Bronchus fibroblast of lung (primary cell): ENCODE measurements at places on chromosomes 7 and 10. TPM values are rescaled to one million over a fixed set of nuclear protein-coding genes. Genes with fewer than 3 reads are reported as not detected.

The MBLAC1 gene
- total RNA-seq = 3.0 and 3.9 TPM in 2 replicates

The SLC13A1 gene
- total RNA-seq = not detected in 2 replicates

The SLC18A3 gene
- total RNA-seq = not detected in 2 replicates

The TBL2 gene
- total RNA-seq = 71.1 and 79.1 TPM in 2 replicates

The SEMA3E gene
- total RNA-seq = 0.45 and 0.50 TPM in 2 replicates

The SRGN gene
- total RNA-seq = 110 TPM in 2 replicates

The SH2D4B gene
- not detected in 2 replicates for total RNA-seq

The IL6 gene
- 0.17 and 1.0 TPM in 2 replicates for total RNA-seq

The PRF1 gene
- not detected in 2 replicates for total RNA-seq

The HECTD2 gene
- total RNA-seq = 3.7 and 4.0 TPM in 2 replicates

The PCGF6 gene
- 7.6 and 10.9 TPM in 2 replicates for total RNA-seq

The CALHM1 gene
- not detected in 2 replicates for total RNA-seq

The CPXM2 gene
- 0.34 and 0.45 TPM in 2 replicates for total RNA-seq

The DHTKD1 gene
- 11.3 and 12.3 TPM in 2 replicates for total RNA-seq

The SPDYE6 gene
- not detected in 2 replicates for total RNA-seq

The GSTO2 gene
- 7.3 and 7.6 TPM in 2 replicates for total RNA-seq

The KCNMA1 gene
- 6.4 and 7.7 TPM in 2 replicates for total RNA-seq

The GPR26 gene
- total RNA-seq = not detected in 2 replicates

The XRCC2 gene
- 3.1 and 3.5 TPM in 2 replicates for total RNA-seq
